D341Med (cell line): ENCODE measurements at places on chromosomes 3 and 15.

DNA sequence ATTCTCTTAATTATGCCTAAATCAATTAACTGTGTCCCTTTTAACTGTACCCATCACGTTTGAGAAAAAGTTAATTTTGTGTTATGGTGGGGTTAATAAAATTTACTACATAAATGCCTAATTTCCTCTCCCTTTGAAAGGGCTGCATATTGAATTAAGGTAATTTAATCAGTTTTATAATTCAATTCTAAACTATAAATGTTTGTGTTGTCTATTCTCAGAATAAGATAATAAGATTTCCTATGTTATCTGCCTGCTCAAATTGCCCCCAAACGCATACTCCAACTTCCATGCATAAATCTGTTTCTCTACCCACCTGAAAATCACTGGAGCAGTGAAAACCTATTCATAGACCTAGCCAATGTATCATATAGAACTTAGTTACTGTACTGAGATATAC, 1716.1 kb downstream of the SI start:
- DNase-seq, result no peak

- no peak for DNase-seq
Measured at GRCh38 chr3:62090519-62090918, 282.8 kb downstream of the FEZF2 start.

- no peak for DNase-seq
Measured at GRCh38 chr15:70589221-70589620, 174.1 kb downstream of the UACA start.

- DNase-seq, result no peak
Measured at GRCh38 chr15:44999105-44999504, 23.9 kb upstream of the SORD start.

DNA sequence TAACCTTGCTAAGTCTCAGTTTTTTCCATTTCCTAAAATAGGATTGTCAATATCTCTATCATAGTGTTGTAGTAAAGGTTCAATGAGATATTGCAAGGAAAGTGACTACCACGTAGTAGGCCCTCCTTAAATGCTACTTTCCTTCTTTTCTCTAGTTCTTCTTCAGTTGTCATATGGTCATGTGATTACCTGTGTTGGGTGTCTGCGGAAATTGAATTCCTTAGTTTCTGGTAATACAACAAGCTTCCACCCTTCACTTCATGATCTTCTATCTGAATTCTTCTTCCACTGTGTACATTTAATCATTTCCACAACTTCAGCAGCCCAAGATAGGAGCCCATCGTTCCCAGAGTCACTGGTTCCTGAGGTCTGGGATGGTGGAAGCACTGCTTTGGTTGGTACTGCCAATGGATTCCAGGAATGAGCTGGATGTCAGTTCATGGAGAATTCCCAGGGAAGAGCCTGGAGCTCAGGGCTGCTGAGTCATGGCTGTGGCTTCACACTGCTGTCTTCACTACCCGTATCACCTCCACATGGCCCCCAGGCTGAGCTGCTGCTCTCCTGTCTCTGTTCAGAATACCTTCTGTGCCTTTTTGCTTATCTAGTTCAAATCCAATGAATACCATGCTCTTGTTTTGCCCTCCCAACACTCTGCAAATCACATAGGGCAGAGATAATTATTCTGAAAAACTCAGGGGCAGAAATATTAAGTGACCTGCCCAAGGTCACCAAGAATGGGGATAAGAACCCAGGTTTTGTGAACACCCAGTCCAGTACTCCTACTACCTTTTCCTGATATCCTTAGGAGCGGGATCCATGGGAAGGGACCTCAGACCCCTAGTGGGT, 98.6 kb downstream of the RPL39L start:
- DNase-seq, result no peak

- no peak for DNase-seq
Measured at GRCh38 chr3:10515884-10516495, 10.6 kb upstream of the ATP2B2 start.

DNA sequence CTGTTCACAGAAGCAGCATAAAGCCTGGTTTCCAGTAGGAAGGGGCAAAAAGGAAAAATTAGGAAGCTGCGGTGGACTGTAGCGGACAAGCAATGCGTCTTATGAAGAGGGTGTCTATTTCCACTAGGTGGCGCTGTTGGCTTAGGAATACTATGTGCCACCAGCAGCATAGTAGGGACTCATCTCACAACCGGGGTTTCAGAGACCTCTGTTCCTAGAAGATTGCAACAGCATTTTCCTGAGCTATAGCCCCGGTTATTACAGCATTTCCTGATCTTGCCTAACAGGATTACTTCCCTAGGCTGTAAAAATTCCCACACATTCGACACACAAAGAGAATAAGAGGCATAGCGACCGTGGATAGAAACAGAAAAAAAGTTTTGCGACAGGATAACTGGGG, 683.0 kb downstream of the TBL1XR1 start:
- DNase-seq, result peak; percentile 34

DNA sequence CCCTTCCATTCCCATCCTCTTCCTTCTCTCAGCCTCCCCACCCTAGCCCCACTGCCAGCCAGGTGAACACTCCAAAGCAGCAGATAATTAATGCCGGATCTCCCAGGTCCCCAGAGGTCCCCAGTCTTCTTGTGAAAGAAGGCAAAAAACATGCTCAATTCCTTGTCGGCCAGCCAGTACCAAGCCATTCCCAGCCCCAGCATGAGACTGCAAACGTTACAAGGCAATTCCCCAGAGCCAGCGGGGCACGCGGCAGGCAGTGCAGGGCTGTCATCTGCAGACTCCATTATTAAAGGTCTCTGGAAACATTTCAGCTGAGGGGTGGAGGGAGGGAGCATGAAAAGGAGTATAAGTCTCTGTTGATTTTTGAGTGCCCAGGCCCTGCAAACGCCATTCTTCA, 117.8 kb downstream of the XXYLT1 start:
- DNase-seq, result peak; percentile 62

- DNase-seq, result no peak
Measured at GRCh38 chr3:71127052-71127831, 456.3 kb downstream of the FOXP1 start.

GRCh38 chr3:66910266-66911055, 87.6 kb upstream of the KBTBD8 start:
- no peak for DNase-seq
